ENCODE measurements at places on chromosomes 1 and 21.

DNA sequence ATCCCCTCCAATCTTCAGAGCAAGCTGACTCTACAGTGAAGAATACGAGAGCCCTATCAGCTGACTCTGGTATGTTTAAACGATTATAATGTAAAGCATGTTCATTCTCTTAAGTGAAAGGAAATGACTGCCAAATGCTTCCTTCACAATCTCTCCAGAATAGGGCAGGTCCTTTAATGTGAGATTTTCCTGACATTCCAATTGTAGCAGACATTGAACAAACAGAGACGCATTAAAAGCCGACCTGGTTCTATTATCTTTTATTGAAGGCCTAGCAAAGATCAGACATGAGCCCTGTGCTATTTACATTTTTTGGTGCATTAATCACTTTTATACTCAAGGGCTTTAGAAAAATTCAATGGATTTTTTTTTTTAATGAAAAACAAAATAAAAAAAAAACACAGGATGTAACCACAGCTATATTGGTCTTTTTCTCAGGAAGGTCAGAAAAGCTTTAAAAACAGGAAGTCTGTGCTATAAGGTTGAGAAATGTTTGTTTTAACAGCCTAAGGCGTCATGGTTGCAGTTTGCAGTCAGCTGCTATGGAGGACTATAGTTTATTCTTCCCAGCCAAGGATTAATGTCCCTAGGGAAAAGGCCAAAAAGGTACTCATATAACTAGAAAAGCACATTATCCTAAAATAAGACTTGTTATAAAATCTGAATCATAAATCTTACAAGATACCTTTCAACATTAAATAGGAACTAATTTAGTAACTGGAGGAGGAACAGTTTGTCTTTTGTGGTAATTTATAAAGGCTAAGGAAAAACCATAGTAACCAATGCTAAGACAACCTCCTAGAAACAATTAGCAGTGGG is 104.8 kb downstream of the RERE start:
- no peak for DNase-seq

GRCh38 chr1:2060072-2060471 is 9.9 kb downstream of the PRKCZ start:
- DNase-seq, result no peak

GRCh38 chr1:6052543-6053205 is 7.0 kb downstream of the KCNAB2 start:
- DNase-seq, result peak; percentile 16

DNA sequence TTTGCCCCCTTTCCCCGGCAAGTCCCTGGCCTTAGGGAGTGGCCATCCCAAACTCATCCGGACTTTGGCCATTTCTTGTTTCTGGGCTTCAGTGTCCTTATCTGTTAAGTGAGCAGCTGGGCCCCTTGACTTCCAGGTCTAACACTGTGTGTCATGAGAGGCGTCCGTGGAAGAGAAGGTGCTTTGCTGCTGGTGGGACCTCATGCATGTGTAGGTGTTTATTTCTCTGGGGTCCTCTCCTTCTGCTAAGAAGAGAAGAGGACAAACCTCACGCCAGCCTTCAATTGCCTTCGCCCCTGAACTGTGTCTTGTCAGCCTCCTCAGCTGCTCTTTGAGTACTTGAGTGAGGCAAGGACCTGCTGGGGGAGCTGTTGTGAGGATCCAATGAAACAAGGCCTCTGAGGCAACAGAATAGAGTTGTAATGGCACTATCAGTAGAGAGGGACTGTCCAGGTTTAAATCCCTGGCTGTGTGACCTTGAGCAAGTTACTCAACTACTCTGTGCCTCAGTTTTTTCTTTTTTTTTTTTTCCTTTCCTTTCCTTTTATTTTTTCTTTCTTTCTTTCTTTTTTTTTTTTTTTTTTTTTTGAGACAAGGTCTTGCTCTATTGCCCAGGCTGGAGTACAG is 72.5 kb downstream of the RUNX3 start:
- no peak for DNase-seq

- DNase-seq, result no peak
These were observed 13.3 kb downstream of the TESK2 start for GRCh38 chr1:45477646-45478045.

- no peak for DNase-seq
These were observed 71.1 kb downstream of the LRRC8C start for GRCh38 chr1:89704014-89704413.

- DNase-seq, result no peak
These were observed 132.1 kb upstream of the PRMT6 start for GRCh38 chr1:106924360-106924759.
